Amniotic epithelial cell (primary cell): ENCODE measurements at places on chromosomes 12 and 14.
A peak's percentile ranks its signal among the peaks of the same experiment; 100 is the strongest.

DNA sequence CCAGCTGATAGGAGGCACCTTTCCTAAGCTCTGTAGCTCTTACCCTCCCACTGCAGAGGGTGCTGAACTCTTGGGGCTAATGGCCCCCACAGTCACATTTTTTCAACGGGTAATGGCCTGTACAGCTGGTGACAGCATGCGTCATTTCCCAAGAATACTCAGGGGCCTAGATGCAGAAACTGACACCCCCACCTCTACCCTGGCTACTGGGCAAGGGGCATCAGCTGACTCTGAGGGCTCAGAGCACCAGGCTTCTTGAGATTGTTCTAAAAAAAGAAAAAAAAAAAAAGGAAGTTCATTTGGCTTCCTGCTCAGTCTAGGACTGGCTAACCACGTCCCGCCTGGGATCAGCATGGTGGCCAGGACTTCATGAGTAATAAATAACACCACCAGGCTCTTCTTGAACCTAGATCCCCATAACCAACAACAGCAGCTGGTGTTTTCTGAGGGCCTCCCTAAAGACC lies 35.2 kb downstream of the ZFP36L1 start:
- no peak for DNase-seq

- no peak for DNase-seq
Observed at GRCh38 chr12:43516045-43516444, 36.0 kb downstream of the ADAMTS20 start.

DNA sequence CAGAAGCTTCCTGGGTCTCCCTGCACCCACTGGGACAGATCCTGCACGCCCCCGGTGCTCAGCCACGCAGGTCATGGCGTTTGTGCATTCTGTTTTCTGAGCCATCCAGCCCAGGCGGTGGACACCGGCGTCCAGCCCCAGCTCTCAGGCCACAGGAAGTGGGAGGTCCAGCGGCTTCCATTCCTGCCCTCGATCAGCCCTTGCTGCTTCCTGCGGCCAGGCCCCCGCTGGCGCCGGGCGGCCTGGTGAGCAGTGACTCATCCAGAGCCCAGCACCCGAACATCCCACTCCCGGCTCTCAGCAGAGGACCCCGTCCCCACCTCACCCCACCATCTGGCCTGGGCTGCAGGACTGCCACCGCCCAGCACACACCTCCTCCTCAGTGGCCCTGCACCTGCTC lies 18.0 kb upstream of the NUDT14 start:
- peak; percentile 48 for DNase-seq

- no peak for DNase-seq
Observed at GRCh38 chr12:3311491-3312103, 179.4 kb upstream of the PRMT8 start.

- DNase-seq = no peak
Observed at GRCh38 chr12:117091758-117092510, 7.3 kb downstream of the TESC start.

DNA sequence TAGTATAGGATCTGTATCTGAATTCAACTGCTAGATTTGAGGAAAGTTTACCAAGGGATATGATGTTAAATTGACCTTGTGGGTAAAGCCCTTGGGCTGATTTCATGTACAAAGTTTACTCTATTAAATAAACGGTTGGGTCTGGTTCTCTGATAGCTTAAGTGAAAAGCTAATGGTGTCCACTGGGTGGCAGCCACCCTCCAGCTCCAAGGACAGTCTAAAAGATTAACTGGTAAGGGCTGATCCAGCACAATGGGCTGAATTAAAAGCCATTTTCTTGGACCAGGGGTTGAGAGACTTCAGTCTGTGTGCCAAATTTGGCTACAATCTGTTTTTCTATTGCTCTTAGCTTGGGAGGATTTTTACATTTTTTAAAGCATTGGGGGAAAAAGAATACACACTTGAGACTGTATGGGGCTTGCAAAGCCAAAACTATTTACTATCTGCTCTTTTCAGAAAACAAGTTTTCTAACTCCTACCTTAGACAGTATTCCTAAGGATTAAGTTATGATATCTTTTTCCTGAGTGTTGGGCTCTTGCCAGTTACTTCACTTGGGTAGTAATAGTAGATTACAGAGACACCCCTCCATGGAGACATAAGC lies 116.5 kb downstream of the GPHN start:
- DNase-seq = peak; percentile 61

DNA sequence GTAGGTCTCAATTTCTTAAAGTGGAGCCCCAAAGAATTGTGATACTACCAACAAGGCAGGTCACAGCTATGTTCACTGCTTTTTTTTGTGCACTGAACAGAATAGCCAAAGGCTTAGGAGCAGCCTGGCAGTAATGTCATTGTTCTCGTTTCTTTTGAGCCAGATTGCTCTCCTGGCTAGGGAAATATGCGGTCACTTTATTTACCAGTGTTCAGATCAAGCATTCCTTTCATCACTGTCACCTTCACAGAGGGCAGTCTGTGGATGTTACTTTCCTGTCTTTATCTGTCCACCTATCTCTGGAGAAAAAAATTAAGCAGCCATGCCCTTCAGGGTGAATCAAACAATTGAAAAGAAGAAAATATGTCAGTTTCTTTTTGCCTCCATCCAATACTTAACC lies 159.6 kb downstream of the BTG1 start:
- peak; percentile 35 for DNase-seq

GRCh38 chr14:89134640-89135039 lies 282.4 kb downstream of the FOXN3 start:
- no peak for DNase-seq

DNA sequence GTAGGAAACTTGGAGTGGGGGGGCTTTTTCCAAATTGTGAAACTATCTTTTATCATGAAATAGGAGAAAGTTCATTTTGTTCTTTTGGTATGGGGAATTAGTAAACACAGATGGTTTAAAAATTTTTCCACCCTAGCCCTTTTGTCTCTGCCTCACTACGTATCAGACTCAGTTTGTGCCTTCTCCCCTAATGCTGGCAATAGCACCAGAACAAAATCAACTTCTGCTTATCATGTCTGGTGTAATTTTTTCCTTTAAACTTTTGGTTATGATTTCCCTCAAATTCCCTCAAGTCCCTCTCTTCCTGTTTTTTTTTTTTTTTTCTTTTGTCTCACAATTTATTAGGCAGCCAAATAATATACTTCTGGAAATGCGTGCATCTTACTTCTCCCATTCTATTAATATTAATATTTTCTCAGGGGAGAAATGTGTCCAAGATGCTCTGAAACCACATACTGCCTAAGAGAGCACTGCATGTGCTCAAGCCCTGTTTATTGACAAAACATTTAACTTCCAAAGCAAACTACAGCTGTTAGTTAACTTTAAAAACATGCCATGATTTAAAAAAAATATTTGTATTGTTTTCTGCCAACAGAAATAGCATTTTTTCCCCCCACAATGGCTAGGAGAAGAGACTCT lies 35.4 kb downstream of the TESPA1 start:
- DNase-seq = no peak

DNA sequence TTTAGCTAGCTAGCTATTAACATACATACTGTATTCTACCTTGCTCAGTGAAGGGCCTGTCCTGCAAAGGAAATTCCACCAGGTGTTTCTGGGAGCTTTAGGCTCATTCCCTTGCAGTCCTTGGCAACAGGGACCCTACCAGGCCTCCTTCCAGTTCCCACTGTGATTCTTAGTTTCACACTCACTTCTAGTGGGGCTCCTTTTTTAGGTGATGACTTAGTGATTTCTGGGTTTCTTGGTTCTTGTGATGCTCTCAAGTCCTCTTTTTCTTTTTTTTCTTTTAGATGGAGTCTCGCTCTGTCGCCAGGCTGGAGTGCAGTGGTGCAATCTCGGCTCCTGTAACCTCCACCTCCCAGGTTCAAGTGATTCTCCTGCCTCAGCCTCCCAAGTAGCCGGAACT lies 10.4 kb upstream of the STRN3 start:
- DNase-seq = no peak

- DNase-seq = no peak
Observed at GRCh38 chr14:40365305-40365704, 933.1 kb upstream of the FBXO33 start.

GRCh38 chr14:36367985-36368774 lies 47.7 kb upstream of the MBIP start:
- no peak for DNase-seq

GRCh38 chr12:55659486-55660385 lies 23.0 kb downstream of the OR10P1 start:
- peak; percentile 49 for DNase-seq

DNA sequence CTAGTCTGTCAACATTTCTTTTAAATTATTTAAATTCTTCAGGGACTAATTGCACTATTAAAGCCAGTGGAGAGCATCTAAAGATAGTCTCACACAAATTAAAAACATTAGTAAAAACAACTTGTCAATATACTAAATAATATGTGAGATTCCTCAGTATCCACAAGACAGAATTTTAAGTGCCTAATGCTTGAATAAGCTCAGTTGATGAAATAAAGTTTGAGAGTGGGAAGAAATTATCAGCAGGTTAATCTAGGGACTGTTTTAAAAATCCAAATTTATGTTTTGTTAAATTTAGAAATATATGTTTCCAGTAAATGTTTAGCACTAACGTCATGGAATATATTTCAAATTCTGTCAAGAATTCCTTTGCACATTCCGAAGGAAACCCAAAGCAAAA lies 105.2 kb downstream of the SLC41A2 start:
- DNase-seq = no peak

- peak; percentile 70 for DNase-seq
Observed at GRCh38 chr12:19382111-19382526, 57.2 kb upstream of the AEBP2 start.

DNA sequence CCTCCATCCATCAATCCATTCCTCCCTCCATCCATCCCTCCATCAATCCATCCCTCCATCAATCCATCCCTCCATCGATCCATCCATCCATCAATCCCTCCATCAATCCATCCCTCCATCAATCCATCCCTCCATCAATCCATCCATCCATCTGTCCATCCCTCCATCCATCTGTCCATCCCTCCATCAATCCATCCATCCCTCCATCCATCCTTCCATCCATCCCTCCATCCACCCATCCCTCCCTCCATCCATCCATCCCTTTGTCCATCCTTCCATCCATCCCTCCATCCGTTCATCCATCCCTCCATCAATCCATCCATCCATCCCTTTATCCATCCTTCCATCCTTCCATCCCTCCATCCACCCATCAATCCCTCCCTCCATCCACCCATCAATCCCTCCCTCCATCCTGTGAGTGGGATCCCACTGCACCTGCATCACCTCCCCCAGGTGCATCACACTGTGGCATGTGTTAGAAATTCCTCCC lies 338.1 kb upstream of the SFSWAP start:
- DNase-seq = no peak

- DNase-seq = no peak
Observed at GRCh38 chr12:41424651-41425050, 236.5 kb downstream of the PDZRN4 start.

- DNase-seq = no peak
Observed at GRCh38 chr12:4252601-4253000, 21.0 kb upstream of the CCND2 start.
